Forelimb muscle (tissue), 1 donor: ENCODE measurements at places on chromosomes 4 and X. TPM values are rescaled to one million over a fixed set of nuclear protein-coding genes. Genes with fewer than 3 reads are reported as not detected.

Gene NPFFR2
- polyA plus RNA-seq = 0.29 TPM

Gene DDIT4L
- polyA plus RNA-seq = 12.5 TPM

Gene PPARGC1A
- 7.5 TPM for polyA plus RNA-seq

Gene UCP1
- not detected for polyA plus RNA-seq

Gene GAB3
- 4.7 TPM for polyA plus RNA-seq

Gene ADH4
- polyA plus RNA-seq = 0.24 TPM

Gene FRMPD4
- polyA plus RNA-seq = 0.92 TPM

Gene ADGRG4
- polyA plus RNA-seq = not detected

Gene UNC5C
- 0.46 TPM for polyA plus RNA-seq

Gene UGT2B10
- not detected for polyA plus RNA-seq

Gene HELT
- not detected for polyA plus RNA-seq

Gene C1QTNF7
- 2.5 TPM for polyA plus RNA-seq

Gene TMEM35A
- polyA plus RNA-seq = 1.6 TPM

Gene VEGFD
- 0.59 TPM for polyA plus RNA-seq

Gene SMIM10
- 12.7 TPM for polyA plus RNA-seq

Gene PYURF
- 69.4 TPM for polyA plus RNA-seq

Gene NAAA
- polyA plus RNA-seq = 15.8 TPM

Gene SUPT20HL2
- polyA plus RNA-seq = 0.28 TPM

Gene SPANXC
- not detected for polyA plus RNA-seq

Gene F11
- not detected for polyA plus RNA-seq

Gene IDUA
- 13.9 TPM for polyA plus RNA-seq

Gene ENOPH1
- polyA plus RNA-seq = 25.6 TPM

Gene TMEM271
- polyA plus RNA-seq = not detected

Gene AR
- 7.6 TPM for polyA plus RNA-seq

Gene BMX
- 1.8 TPM for polyA plus RNA-seq

Gene HAUS3
- 12.3 TPM for polyA plus RNA-seq

Gene TLR10
- 0.42 TPM for polyA plus RNA-seq

Gene TSPAN7
- polyA plus RNA-seq = 122 TPM

Gene STATH
- polyA plus RNA-seq = not detected

Gene SGMS2
- polyA plus RNA-seq = 8.5 TPM

Gene SLC10A4
- polyA plus RNA-seq = 0.68 TPM

Gene CXorf38
- 6.5 TPM for polyA plus RNA-seq

Gene TMSB15A
- 9.8 TPM for polyA plus RNA-seq

Gene C4orf46
- 15.5 TPM for polyA plus RNA-seq

Gene TEX11
- polyA plus RNA-seq = 0.06 TPM

Gene CDK16
- 111 TPM for polyA plus RNA-seq
